ENCODE measurements at places on chromosomes 6 and 20.

DNA sequence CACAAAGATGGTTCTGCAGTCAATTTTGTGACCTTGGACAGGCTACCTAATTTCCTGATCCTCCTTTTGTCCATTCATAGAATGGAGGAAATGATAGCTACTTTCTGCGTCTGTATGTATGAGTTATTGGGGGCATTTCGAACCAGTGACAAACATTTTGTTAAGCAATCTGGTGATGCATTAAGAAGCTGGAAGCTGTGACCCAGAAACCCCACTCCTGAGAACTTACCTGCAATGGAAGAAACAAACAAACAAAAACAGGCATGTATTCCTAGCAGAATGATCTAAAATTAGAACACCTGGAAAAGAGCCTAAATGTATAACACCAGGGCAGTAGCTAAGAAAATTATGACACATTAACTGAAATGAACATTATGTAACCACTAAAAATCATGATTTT, 33.4 kb upstream of the PRND start:
- no peak for DNase-seq

DNA sequence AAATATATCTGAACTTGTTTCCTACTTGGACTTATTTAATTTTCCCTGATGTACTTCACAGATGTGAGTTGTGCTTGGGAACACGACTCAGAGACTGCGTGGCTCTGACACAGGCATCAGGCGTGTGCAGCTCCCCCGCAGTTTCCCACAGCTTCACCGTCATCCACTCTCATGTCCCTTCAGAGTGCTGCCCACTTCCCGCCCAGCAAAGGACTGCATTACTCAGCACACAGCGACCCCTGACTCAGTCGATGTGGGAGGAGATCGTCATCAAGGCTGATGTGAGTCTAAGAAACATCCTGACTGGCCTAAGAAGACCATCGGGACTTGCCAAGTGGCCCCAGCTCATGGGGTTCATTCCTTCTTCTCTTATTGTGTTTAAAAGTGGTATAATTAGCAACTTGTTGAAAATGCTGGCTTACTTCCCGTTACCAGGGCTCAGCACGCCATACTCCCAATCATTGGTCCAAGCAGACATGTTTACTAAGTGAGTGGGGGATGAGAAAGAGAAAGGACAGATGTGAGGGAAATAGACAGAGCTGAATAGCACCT, 539.4 kb upstream of the JARID2 start:
- no peak for DNase-seq

DNA sequence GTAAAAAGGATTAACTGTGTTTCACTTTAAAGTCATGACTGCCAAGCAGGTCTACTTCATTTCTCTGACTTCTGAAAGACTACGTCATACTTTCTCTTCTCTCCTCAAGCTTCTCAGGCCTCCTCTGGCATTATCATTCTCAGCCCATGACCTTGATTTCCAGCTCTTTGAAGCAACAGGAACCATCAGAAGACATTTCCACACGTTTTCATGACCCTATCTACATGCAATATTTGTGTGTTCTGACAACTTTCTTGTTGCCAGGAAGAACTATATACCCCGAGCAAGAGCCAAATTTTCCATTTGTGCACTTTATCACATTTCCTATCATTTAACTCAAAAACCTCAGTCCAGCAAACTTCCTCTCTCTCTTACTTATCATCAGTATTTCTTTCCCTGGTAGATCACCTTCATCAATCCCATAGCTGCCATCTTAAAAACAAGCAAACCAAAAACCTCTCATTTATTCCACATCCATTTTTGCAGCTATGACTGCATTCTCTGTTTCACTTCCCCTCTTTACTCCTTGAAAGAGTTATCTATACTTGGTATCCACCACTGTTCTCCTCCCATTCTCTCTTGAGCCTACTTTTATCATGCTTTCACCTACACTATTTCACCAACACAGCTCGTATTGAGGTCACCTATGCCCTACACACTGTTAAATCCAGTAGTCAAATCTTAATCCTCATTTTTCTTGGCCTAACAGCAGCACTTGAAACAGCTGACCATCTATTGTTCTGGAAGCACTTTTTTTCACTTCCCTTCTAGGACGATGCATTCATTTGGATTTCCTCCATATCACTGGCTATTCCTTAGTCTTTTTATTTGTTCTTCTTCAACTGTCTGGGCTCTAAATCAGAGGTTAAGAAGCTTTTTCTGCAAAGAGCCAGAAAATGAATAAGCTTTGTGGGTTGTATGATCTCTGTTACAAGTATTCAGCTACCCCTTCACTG, 47.1 kb downstream of the STX7 start:
- DNase-seq, result no peak

GRCh38 chr20:22585786-22586493, 1.6 kb upstream of the FOXA2 start:
- DNase-seq, result no peak

DNA sequence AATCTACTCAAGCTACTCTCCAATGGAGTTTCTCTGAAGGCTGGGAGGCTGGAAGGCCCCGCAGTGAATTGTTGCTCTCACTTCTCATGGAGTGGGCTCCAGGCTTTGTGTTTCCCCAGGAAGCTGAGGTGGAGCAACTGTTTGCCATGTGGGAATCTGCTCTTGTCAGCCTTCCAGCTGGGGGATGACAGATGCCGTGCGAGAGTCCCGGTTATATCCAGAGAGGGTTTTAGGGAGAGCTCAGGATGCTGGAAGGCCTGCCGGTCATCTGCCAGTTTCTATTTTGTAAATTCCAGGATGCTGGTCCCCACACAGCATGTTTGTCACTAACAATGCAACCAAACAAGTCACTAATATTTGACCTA, 98.2 kb upstream of the NAA20 start:
- DNase-seq, result no peak

- no peak for DNase-seq
These were observed 104.8 kb downstream of the SOBP start for GRCh38 chr6:107594736-107595135.

DNA sequence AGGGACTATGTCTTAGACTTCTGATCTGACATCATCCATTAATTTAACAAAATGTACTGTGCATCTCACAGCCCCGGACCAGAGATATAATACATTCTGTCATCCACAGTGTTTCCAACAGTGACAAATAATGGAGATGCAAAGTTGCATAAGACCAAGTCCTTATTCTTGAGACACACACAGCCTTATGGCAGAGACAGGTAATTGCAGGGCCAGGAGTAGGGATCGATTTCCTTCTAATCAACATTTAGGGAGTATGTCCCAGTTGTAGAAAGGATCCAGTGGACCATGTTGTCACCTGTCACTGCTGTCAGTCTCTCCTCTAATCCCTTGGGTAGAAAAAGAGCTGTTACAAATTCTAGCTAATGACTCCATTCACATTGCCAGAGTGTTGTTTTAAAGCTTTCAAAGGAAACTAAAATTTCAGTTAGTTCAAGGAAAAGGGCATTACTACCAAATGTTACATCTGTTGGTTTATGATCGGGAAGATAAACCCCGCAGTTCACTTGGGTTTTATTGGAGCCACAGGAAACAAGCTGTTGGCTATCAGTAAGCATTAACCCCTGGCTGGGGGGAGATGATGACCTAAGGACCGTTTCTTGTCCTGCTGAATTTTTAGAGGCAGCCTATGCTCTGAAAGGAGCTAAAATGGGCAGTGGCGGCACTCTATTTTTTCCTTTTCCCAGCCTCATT, 111.4 kb upstream of the ATXN1 start:
- DNase-seq, result no peak

DNA sequence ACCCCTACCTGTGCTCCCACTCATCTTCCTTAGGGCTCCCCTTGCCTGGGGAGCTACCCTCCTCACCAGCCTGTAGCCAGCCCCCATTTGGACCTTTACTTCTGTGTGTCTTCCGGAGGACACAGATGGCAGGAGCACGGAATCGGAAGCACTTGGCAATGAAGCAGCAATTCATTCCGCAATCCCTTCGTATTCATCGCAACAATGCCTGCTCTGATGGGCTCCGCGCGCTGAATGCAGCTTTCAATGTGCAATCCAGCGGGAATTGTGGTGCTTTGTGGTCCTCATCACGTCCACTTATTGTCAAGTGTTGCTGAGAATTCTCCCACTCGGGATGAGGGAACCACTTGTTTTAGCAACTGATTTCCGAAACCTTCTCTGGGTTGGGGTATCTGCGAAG, 336.0 kb downstream of the DHX35 start:
- no peak for DNase-seq

GRCh38 chr6:34285448-34286164, 36.8 kb upstream of the SMIM29 start:
- no peak for DNase-seq

GRCh38 chr20:5727018-5727515, 23.1 kb upstream of the SHLD1 start:
- DNase-seq, result no peak

All from cortex of kidney (tissue), 1 donor.